ENCODE measurements at places on chromosomes 1 and 21.

- no peak for DNase-seq
Measured at GRCh38 chr1:152347116-152347728, 12.6 kb downstream of the FLG2 start.

GRCh38 chr1:17527036-17527914 is 12.2 kb upstream of the ARHGEF10L start:
- DNase-seq, result no peak

DNA sequence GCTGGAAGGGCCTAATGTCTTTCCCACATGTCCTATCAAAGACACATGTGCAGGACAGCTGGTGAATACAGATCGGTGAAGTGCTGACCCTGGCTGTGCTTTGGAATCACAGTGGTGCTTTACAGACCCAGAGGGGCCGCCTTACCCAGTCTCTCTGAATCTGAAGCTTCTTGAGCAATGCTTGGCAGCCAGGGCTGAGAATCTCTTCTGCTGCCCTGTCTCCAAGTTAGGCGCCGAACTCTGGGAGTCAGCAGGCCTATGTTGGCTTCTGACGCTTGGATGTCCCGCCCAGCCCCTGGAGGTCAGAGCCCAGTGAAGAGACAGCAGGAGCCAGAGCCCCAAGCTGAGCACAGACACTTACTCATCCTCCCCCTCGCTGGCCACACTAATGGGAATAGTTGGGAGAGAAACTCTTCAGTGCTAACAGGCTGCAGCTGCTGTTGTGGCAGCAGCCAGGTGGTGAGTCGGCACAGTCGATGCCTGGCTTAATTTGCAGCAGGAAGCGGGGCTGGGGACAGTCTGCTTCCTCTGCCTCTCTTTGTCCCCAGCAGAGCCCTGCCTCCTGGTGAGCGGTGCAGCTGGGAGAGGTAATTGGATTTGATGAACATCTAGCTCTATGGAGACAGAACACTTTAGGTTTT is 68.1 kb downstream of the URB2 start:
- DNase-seq, result peak; percentile 98

DNA sequence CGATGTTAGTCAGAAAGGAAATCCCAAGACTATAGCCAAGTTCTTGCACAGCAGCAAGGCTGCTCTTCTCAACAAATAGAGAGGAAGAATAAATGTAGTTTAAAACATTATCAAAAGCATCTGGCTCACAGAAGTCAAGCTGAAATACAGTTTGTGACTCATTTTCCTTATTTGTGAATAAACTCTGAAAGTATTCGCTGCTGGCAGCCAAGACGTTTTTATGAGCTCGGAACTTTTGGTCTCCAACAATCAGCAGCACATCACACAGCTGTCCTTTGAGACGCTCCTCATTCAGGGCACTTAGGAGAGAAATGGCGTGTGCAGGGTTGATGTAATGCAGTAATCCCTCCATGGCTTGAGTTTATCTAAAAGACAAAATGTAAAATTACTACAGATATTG is 16.4 kb downstream of the ZBTB21 start:
- DNase-seq, result no peak

GRCh38 chr1:61076728-61077675 is 5.4 kb upstream of the NFIA start:
- DNase-seq, result peak; percentile 92

DNA sequence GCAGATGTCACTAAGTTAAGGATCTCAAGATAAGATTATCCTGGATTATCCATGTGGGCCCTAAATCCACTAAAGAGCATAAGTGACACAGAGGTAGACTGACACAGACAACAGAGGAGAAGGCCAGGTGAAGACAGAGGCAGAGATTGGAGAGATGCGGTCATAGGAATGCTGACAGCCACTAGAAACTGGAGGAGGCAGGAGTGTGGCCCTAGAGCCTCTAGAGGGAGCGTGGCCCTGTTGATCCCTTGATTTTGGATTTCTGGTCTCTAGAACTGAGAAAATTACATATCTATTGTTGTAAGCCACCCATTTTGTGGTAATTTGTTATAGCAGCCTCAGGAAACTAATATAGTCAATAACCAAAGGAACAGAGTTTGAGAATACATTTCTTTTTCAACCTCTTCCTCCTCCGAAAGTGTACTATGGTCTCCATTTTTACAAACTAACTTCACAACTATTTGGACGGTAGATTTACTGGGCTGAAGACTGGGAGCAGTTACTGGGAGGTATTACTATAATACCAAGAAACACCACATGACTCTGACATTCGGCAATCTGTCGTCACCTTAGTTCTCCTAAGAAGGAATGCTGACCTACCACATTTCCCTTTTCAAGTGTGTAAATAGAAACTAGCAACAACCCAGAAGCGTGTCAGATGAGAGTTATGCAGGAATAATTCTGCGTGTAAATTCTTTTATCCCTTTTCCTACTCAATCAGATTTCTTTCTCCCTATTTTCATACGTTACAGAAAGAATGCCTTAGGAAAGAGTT is 116.0 kb upstream of the ZNHIT6 start:
- no peak for DNase-seq

- DNase-seq, result no peak
Measured at GRCh38 chr1:106861110-106861509, 195.4 kb upstream of the PRMT6 start.

DNA sequence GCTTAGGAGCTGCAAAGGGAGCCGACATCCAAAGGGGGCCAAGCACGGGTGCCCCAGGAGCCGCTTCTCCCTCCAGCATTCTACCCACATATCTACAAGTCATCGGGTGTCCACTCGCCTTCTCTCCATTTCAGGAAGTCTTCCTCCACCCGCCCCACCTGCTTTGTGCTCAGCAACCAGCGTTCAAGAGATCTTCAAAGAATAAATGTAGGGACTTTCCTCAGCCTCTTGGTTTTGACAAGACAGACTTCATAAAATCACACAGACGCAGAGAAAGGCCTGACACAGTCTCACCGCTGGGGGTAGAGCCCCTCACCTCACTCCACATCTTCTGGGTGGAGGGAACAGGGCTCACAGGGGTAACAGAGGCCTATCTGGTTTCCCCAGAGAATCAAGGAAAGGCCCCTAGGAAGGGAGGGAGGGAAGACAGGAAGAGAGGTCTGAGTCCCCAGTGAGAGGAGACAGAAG is 49.5 kb downstream of the SSBP3 start:
- no peak for DNase-seq

- DNase-seq, result no peak
Measured at GRCh38 chr1:67978890-67979516, 71.4 kb downstream of the DIRAS3 start.

- no peak for DNase-seq
Measured at GRCh38 chr1:228364068-228364705, 42.4 kb downstream of the TRIM11 start.

GRCh38 chr1:55931081-55931940 is 648.1 kb downstream of the PLPP3 start:
- no peak for DNase-seq

DNA sequence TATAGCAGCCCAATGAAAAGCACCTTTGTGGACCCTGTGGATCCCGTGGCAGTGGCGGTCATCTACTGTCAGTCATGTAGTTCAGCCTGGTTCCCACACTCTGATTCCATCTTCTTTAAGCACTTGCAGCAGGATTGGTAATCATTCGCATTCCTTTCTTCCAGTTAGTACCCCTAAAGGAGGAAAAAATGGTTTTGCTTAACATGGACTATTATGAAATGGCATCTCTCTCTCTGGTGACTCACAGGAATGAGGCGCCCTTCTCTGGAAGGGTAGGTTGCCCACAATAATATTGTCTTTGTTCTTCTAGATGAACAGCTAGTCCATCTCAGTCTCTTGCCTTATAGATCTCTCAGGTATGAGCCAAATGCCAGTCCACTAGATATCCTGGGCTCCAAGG is 127.9 kb upstream of the MROH9 start:
- DNase-seq, result no peak

DNA sequence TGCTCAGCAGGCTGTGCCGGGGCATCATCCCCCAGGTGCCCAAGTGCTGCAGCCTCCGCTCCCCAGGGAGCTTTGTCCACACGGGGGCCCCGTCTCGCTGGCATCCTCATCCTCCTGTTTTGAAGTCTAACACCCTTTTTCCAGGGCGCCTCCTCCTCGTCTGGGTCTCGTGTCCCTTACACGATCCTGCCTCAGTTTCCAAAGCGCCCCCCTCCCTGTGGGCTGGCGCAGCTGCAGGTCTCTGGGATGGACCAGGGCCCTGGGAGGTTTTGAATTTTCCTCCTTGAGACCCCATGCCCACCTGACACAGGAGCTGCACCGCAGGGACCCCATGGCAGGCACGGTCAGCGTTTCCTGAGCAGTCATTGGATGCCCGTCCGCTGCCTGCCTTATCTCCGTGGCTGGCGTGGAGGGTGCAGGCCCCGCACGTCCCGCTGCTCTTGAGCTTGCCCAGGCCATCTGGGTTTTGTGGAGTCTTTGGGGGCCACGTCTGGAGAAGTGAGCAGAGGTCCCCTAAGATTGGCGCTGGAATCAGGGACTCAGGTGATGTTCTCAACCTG is 37.4 kb upstream of the DIP2A start:
- DNase-seq, result no peak

- DNase-seq, result no peak
Measured at GRCh38 chr1:88169139-88169538, 514.9 kb upstream of the PKN2 start.

DNA sequence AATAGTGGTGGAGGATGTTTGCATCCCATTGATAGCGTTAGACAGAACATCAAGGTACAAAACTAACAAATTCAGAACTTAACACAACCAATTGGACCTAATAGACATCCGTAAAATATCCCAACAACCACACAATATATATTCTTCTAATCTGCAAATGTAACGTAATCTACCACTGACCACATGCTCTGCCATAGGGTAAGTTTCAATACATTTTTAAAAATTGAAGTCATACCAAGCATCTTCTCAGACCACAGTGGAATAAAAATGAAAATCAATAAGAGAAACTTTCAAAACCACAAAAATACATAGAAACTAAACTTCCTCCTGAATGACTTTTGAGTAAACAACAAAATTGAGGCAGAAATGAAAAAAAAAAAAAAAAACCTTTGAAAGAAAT is 1087.5 kb downstream of the KCNT2 start:
- no peak for DNase-seq

GRCh38 chr21:34934350-34934749 is 114.8 kb downstream of the RUNX1 start:
- DNase-seq, result no peak

DNA sequence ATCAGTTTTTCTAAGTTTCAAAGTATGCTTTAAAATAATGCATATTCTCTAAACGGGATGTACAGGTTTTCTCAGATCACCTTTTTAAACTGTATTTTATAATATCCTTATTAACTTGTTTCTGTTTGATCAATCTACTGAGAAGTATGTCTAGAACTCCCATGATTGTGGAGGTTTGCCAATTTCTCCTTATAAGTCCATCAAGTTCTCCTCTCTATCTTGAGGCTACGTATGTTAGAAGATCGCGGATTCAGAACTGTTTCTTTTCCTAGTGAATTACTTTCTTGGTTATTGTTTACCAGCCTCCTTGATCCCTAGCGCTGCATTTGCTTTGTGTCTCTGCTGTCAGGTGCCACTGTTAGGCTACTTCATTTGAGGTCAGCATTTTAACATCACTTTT is 89.2 kb downstream of the NPHP4 start:
- no peak for DNase-seq

GRCh38 chr21:33244082-33244778 is 14.5 kb downstream of the IFNAR2 start:
- DNase-seq, result no peak

GRCh38 chr1:59054172-59054571 is 242.7 kb upstream of the FGGY start:
- no peak for DNase-seq

DNA sequence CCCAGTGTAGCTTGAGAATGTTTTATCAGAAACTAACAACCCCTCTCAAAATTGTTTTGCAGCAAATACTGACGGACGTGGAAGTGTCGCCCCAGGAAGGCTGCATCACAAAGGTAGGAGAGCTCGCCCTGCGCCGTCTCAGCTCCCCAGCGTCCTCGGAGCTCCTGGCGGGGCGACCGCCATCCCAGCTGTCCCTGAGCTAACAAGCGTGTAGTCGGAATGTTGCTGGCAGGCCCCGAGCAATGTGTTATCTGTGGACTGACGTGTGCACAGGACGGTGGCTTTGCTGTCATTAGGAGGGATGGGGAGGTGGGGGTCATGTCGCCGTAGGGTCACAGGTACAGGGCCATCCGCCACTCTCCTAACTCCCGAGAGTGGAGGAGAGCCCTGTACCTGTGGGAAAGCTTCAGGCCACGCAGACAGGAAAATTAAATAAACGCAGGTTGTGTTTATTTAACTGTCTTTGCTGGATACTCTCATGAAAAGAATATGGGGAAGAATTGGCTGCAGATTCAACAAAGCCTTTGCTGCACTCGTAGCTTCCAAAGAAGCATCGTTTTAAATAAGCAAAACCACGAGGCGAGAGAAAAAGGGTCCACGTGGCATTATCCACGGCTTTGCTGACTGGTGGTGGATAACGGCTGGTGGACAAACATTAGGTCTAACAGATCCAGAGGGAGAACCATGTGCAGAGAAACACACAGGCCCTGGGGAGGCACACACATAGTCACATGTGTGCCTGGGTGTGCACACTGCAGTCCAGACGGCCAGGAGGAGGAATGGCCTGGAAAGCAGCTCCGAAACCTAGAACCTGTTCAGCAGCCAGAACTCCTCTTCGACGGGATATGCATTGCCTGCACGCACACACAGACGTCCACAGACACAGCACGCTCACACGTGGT is 175.3 kb downstream of the PRDM16 start:
- DNase-seq, result no peak

- DNase-seq, result no peak
Measured at GRCh38 chr1:202593845-202594244, 116.4 kb downstream of the SYT2 start.

GRCh38 chr1:39485046-39485803 is 6.2 kb upstream of the BMP8A start:
- no peak for DNase-seq

DNA sequence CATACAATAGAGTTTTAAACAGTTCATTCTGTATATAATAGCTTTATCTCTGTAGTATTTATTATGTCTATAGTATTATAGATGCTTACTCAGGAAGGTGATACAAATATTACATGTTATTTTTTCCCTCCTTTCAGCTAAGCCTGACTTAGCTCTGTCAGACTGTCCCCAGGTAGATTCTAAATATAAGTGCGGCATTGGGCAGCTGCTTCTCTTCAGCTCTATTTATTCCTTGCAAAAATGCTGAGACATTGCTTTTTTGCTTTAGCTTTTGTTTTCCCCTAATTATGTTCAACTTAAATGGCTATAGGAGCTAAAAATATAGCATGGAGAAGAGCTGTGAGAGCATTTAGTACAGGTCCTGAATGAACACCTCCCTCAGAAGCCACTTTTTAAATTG is 203.2 kb upstream of the BEND5 start:
- no peak for DNase-seq

GRCh38 chr1:25642574-25643108 is 26.1 kb downstream of the MAN1C1 start:
- DNase-seq, result no peak

Data from vagina (tissue), 2 donors.